ENCODE measurements at places on chromosomes 16 and 17.
A peak's percentile ranks its signal among the peaks of the same experiment; 100 is the strongest.

DNA sequence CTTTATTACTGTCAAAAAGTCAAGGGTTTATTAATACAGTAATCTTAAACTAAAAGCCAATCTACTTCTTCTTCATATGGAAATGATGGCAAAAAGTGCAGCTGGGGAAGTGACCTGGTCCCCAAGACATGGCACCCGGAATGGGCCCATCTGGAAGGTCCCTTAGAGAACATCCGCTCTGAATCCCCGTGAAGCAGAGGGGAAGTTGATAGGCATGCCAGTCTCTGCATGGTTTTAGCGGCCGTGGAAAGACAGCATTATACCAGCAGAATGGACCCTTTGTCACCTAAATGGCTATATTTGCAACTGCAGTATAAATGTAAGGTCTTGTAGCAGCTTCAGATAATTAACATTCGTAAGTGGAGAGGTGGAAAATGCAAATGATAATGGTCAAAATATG is 32.4 kb downstream of the COTL1 start:
- DNase-seq: no peak

DNA sequence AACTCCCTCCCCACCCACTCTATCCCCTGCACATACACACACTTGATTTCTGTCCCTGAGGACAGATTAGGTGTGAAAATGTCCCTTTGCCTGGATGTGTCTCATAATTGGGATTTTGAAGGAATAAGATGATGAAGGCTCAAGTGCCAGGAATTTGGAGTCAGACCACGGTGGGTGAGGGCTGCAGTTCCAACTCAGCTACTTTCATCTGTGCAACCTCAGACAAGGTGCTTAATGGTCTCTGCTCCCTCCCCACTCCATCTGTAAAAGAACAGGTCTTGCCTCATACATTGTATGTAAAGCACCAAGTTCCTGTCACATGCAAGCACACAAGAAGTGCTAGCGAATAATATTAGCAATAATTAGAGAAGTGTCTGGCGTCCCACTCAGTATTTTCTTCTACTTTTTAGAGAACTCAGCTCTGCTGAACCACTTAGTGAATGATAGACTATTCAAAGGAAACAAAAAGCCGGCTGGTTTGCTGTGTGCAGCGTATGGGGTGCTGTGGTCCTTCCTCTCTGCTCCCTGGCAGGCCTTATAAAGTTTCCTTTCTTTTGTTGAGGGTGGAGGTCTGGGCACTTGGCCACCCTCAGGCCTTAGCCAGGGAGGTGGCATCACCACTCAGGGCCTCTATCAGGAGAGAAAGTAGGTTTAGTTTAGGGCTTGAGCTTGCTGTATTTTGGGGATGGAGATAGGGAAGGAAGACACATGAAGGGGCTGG is 6.4 kb downstream of the TBX4 start:
- DNase-seq: no peak

- no peak for DNase-seq
Observed at GRCh38 chr17:56499799-56500388, 93.6 kb upstream of the NOG start.

- DNase-seq: no peak
Observed at GRCh38 chr16:69411064-69411985, 13.1 kb upstream of the CYB5B start.

DNA sequence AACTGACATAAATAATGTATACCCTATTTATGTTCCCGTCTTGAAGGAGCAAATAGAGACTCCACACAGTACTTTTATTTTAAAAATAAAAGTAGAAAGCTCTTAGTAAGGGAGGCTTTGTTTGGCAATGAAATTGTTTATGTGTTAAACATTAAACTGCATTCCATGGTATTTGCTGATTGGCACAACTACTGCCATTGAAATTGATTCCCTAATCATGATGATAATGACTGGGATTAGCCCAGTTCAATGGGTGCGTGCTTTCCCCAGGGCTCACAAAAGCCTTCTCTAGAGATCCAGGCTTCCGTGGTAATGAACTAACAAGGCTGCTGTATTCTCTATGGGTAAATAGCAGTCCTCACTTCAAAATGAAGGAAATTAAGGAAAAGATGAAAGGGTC is 67.5 kb downstream of the GPRC5B start:
- no peak for DNase-seq

DNA sequence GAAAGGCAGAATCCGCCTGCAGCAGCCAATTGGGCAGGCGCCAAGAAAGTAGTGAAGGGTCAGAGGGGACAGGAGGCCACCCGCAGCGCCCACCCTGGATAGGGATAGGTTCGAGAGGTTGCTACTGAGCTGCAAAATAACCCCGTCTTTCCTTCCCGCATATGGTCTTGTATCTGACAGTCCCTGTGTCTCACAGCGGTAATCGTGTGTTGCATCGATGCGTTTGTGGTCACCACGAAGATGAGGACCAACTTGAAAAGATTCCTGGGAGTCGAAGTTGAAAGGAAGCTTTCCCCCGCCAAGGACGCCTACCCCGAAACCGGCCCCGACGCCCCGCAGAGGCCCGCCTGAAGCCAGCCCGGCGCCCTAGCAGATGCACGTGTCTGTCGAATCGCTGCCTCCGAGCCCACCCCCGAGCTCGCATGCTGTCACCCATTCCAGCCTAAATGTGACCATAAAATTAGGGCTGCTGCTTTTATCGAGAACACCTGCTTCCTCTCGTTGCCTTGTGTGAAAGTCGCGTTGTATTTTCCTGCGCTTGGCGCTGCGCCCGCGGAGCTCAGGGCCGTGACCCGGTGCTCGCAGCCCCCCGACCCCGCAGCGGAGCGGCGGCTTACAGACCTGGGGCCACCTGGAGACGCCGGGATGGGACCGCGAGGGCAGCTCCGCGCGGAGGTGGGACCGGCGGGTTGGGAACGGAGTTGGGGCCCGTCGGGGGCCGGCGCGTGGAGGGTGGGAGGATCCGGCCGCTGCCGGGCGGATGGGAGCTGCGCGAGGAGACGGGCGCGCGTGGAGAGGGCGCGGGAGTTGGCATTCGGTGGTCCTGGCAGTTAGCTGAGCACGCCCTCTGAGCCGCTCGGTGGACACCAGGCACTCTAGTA is at the start of gene CMTM2:
TSS of gene CMTM2 (plus strand) at position 813 of the 881 bp plus-strand sequence. CDS start 145 bp downstream, outside the sequence.
- no peak for DNase-seq

DNA sequence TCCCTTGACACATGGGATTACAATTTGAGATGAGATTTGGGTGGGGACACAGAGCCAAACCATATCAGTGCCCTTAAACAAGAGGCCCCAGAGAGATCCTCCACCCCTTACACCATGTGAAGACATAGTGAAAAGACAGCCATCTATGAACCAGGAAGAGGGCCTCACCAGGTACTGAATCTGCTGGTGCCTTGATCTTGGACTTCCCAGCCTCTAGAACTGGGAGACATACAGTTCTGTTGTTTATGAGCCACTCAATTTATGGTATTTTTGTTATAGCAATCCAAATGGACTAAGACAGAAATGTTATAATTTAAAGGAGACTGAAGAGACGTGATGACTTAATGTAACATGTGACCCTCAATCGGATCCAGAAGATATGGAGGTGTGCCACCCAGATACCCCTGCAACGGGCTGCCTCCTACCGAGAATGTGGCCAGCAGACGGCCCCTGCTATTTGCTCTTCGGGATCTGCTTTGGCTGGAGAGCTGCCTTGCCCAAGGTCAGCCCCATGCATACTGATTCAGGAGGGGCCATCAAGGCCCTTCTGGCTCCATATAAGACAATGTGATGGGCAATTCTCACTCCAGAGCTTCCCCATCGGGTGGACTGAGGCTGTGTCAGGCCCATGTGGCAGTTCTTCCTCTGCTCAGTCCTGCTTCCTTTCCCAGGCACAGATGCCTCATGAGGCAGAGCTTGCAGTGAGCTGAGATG is 80.6 kb downstream of the NETO2 start:
- DNase-seq: no peak

DNA sequence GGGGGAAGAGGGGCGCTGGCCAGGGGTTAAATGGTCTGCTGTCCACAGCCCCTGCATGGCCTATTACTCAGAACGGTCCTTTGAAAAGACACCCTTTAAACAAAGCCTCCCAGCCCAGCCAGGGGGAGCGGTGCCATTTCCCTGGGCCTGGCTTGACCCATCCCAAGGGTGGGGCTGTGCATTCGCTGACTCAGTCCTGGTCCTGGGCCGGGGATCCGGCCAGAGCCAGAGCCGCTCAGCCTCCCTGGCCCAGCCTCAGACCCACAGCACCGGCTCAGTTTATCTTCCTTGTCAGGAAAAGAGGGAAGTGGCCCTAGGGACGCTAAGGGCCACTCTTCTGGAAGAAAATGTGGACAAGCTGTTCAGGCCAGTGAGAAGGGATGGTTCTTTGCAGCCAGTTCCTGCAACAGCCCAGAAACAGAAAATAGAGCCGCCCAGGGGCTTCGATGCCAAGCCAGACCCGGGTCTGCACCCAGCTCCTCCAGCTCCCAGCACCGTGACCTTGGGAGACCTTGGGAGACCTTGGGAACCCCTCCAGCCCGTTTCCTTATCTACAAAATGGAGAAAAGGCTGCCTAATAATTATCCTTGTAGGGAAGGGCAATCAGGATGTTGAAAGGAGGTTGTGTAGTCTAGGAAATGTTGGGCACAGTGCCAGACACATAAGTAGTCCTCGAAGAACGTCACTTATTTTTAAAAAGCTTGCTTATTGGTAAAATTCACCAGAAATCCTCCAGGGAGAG is 82.5 kb downstream of the ZDHHC7 start:
- no peak for DNase-seq

GRCh38 chr17:73560661-73561060 is 83.6 kb downstream of the SDK2 start:
- DNase-seq: no peak

GRCh38 chr17:74715144-74715543 is 2.4 kb upstream of the CD300LF start:
- peak; percentile 5 for DNase-seq

- no peak for DNase-seq
Observed at GRCh38 chr16:68627951-68628425, 17.1 kb upstream of the CDH3 start.

DNA sequence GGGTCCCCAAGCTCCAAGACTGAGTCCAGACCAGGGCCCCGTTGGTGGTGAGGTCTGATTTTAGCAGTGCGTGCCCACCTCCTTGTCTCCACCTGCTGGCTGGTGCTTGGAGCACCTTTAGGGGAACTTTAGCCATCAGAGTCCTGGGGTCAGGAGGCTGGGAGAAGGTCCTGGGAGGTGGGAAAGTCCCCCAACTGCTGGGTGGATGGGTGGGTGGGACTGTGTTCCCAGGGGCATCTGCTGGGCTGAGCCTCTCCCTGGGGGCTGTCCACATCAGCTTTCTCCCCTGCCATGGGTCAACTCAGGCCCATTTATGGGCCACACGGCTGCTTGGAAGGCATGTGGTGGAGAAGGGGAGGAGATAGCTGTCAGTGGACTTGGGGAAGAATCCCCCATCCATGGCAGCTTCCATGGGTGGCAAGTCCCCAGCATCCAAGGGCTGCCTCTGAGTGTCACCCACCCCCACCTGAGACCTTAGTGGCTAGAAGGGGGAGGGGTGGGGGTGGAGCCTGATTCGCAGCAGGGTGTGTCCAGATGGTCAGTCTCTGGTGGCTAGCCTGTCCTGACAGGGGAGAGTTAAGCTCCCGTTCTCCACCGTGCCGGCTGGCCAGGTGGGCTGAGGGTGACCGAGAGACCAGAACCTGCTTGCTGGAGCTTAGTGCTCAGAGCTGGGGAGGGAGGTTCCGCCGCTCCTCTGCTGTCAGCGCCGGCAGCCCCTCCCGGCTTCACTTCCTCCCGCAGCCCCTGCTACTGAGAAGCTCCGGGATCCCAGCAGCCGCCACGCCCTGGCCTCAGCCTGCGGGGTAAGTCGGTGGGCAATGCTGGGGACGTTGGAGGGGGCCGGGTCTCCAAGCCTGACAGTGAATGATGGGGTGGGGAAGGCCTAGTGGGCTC is at the start of gene TRPV2:
TSS of gene TRPV2 (plus strand) at position 541 of the 894 bp plus-strand sequence. CDS start 2,098 bp downstream, outside the sequence.
- peak; percentile 11 for DNase-seq

GRCh38 chr16:11449716-11450115 is 104.5 kb downstream of the RMI2 start:
- DNase-seq: no peak

- DNase-seq: no peak
Observed at GRCh38 chr16:85577899-85578598, 35.1 kb upstream of the GSE1 start.

GRCh38 chr17:35918665-35919064 is 11.9 kb downstream of the RDM1 start:
- no peak for DNase-seq

- DNase-seq: no peak
Observed at GRCh38 chr17:19703828-19704613, 12.4 kb downstream of the SLC47A2 start.

GRCh38 chr17:80285237-80285920 is 24.7 kb downstream of the RNF213 start:
- no peak for DNase-seq

DNA sequence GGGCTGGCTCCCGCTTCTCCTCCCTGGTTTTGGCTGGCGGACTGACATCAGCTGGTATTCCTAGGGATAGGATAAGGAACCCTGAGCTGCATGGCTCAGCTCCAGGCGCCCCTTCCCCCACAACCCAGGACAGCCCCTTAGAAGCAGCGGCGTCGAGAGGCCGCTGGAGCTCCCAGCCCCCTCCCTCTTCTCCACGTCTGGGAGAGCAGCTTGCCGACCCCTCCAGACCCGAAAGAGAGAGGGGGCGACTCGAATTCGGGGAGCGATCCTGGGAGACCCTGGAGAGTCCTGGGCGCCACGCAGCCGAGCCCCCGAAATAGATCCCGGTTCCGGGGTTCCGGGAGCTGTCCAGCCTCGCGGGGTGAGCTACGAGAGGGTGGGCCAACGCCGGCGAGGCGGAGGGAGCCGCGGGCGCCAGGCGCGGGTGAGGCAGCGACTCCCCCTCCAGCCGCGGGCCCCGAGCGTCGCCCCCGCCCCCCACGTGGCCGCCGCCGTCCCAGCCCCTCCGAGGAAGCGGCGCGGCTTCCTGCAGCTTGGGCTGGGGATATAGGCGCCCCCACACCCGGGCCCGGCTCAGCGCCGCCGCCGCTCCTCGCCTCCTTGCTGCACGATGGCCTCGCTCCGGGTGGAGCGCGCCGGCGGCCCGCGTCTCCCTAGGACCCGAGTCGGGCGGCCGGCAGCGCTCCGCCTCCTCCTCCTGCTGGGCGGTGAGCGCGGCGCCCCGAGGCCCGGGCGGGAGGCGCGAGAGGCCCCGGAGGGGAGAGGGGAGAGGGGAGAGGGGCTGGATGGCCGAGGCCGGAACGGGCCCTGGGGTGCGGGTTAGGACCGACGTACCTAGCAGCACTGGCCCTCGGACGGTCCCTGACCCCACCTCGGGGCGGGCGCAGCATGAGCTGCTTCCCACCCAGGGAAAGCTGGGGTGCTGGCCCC is at the start of gene RAMP2:
TSS of gene RAMP2 (plus strand) at position 576 of the 930 bp plus-strand sequence. CDS start at position 611, 35 bp downstream.
- DNase-seq: no peak
